ENCODE measurements at places on chromosomes 12 and 14. TPM values are rescaled to one million over a fixed set of nuclear protein-coding genes. Genes with fewer than 3 reads are reported as not detected.

Gene TGFB3
- total RNA-seq: 2.0 TPM

Gene RNASE8
- total RNA-seq: not detected

GRCh38 chr14:49497725-49498348 lies 88.3 kb downstream of the RPS29 start:
- peak; percentile 64 for DNase-seq

DNA sequence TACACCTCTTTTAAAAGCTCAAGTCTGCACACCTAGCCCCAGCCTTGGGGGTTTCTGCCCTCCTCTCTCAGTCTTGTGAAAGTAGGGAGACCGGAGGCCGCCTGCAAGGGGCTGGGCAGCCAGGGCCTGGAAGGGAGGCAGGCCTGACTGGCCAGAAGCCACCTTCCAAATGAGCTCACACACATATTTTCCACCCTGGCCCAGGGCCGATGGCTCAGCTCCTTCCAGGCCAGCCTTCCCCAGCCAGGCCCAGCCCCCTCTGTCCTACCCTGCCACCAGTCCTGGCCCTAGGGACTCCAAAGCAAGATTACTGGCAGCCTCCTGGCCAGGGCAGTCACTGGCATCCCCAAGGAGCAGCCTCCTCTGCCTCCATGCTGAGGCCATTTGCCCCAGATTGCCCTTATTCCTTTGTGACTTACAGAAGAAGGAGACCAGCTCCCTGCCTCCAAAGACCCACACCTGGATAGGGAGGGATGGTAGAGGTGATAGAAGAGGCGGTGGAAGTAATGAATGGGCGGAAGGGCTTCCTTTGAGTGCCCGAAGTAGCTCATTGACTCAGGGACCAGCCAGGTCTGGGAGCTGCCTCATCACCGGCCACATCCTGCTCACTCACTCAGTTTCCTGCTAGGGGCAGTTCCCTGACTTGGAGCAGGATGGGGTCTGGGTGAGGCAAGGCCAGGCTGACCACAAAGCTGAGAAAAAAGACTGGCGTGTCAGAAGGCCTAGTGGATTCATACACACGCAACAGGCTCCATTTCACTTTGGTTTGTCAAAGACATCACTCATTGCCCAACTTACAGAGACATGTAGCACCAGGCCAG lies 14.8 kb downstream of the MMP14 start:
- peak; percentile 99 for DNase-seq

Gene ARHGAP9
- total RNA-seq: 0.83 TPM

GRCh38 chr14:74579447-74580274 lies 32.4 kb downstream of the LTBP2 start:
- DNase-seq: peak; percentile 95

- no peak for DNase-seq
Measured at GRCh38 chr12:12441429-12441807, 84.5 kb downstream of the BORCS5 start.

Measured in mammary epithelial cell (primary cell).